Anterior cingulate cortex (tissue), 58 donors: ENCODE measurements at places on chromosomes 13 and 19.

- no peak for DNase-seq
These were observed 1328.8 kb downstream of the OLFM4 start for GRCh38 chr13:54357284-54357933.

DNA sequence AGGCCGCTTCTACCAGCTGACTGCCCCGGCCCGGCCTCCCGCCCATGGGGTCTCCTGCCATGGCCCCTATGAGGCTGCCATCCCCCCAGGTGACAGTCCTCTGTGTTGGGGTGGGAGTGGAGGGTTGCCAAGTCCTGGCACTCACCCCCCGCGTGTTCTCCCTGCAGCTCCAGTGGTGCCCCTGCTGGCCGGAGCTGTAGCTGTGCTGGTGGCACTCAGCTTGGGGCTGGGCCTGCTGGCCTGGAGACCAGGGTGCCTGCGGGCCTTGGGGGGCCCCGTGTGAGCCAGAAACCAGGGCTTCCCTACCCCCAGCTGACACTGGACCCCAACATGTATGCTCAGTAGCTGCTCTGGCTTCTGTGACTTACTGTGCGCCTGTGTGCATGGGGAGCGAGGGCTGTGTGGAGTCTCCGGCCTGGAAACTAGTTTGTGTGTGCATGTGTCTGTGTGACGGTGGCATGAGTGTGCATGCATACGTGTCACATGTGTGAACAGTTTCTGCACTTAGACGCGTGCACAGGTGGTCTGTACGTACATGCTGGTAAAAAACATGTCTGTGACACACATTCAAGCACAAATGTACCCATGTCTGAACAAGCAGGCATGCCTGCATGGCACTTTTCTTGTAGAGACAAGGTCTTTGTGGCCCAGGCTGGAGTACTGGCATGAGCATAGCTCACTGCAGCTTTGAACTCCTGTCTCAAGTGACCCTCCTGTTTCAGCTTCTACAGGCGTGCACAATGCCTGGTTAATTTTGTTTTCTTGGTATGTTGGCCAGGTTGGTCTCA is 4.9 kb downstream of the ACP4 start:
- no peak for DNase-seq

DNA sequence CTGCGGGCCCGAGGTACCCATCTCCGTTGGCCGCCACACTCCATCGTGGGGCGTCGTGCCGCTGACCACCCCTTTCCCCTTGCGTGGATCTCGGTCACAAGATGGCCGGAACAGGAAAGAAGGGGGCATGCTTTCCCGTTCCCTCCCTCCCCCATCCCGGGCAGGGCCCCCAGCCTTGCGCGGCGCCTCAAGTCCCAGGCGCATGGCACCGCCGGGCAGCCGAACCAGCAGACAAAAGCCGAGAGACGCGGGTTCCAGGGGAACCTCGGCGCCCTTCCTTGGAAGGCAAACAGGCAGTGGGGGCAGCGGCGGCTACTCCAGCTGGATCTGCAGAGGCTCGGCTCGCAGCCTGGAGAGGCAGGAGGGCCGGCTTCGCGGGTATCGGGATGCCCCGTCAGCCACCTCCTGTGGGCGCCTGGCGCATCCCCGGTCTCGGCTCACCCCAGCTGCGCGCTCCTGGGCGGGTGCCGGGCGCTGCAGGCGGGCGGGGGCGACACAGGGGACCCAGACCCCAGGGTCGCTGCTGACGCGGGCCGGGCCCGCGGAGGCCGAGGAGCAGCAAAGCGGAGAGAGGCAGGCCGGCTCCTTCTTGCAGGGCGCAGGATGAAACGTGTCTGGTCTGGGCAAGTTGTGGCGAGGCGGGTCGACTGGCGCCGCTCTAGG is 439 bp downstream of the DZIP1 start:
- peak; percentile 55 for DNase-seq

DNA sequence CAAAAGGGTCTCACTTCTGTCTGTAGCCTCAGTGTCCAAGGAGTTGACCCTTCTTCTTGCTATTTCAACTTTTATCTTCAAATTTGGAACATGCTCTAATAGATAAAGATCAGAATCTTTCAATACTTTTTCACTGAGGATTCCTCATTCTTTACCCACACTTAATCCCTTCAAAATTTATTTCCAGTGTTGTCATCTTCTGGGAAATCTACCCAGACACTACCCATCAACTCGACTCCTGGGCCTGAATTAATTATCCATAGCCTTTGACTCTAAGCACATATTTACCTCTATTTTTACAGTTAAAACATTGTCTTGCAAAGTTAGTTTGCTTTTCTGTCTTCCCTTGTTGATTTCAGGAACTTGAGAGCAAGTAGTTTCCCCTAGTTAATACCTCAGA is 1022.5 kb downstream of the PCDH9 start:
- no peak for DNase-seq
